Fibroblast of skin of left quadriceps (primary cell): ENCODE measurements at places on chromosomes 6 and 20.

GRCh38 chr6:1657116-1657770 is 47.5 kb downstream of the FOXC1 start:
- no peak for DNase-seq

DNA sequence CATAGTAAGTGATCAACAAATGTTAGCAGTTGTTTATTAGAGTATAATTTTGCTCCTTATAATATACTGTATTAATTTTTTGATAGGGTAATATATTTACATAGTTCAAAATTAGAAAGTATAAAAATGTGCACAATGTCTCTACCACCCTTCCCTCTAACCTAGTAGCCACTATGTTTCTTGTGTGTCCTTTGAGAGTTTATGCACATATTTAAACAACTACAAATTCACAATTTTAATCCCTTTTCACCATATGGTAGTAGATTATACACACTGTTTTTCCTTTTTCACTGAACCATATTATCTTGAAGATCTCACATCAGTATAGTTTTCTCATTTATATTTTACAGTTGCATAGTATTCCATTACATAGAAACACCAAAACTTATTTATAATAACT is 194.9 kb downstream of the ASCC3 start:
- DNase-seq: no peak

- no peak for DNase-seq
Observed at GRCh38 chr6:152048921-152049320, 241.4 kb downstream of the ESR1 start.

DNA sequence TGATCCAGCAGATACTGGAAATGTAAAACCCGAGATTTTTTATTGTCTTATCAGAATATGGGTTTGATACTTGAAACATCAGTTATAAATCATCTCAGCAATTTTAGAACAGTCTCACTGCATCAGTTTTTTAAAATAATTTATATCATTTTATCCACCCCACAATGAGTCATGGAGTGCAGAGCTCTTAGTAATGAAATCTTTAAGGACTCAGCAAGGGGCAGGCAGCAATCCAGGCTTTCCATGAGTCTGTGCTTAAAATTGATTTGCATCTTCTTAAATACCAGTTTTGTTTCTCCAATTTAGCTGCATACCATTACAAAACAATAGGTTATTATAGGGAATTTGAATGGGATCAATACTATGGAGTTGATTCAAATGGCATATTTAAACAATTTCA is 832.3 kb downstream of the C6orf118 start:
- DNase-seq: peak; percentile 29
